ENCODE measurements at places on chromosomes 4 and X. TPM values are rescaled to one million over a fixed set of nuclear protein-coding genes. Genes with fewer than 3 reads are reported as not detected.
A peak's percentile ranks its signal among the peaks of the same experiment; 100 is the strongest.

DNA sequence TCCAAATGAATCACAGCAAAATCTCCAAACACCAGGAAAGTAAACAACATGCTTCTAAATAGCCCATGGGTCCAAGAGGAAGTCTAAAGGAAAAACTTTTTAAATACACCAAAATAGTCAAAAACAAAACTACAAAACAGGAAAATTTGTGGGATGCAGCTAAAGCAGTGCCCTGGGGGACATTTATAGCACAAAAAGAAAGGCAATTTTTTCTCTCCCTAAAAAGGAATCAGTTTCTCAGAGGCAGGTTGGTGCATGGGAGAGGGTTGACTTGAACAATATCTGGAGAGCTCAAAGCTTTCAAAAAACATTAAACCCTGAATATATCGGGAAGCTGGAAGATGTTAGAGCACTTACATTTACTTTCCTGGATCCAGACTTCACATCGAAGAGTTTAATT lies 15.7 kb upstream of the DUSP9 start:
- no peak for DNase-seq

GRCh38 chr4:8696369-8697127 lies 104.0 kb downstream of the CPZ start:
- no peak for DNase-seq

Gene NPNT
- 4.9 TPM for total RNA-seq

Gene HSFX1
- total RNA-seq, result 2.7 TPM

GRCh38 chr4:3736806-3737205 lies 29.4 kb upstream of the ADRA2C start:
- no peak for DNase-seq

GRCh38 chrX:63784902-63785707 lies at the start of gene ARHGEF9:
TSS of gene ARHGEF9 (minus strand) at chrX:63785214. CDS start at chrX:63785145, 69 bp downstream.
- peak; percentile 39 for DNase-seq

DNA sequence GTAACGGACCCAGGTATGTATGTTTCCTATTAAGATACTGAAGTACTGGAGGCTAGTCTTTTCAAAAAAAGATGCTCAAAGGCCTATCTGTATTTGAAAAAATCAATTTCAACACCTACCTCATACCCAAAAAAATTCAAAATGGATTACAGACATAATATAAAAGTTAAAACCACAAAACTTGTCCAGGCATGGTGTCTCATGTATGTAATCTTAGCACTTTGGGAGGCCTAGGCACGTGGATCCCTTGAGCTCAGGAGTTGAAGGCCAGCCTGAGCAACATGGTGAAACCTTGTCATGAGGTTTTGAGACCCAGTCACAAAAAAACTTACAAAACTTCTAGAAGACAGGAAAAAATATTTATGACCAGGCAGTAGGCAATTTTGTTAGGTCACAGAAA lies 16.7 kb downstream of the RBMX start:
- no peak for DNase-seq

Gene S100G
- total RNA-seq, result not detected

Gene NWD2
- total RNA-seq, result not detected

Gene KIAA1210
- not detected for total RNA-seq

- DNase-seq, result no peak
Observed at GRCh38 chrX:154661899-154662298, 8.5 kb upstream of the CTAG2 start.

Measured in left ventricle myocardium superior (tissue), 1 donor.